KG1 (cell line): ENCODE measurements at places on chromosomes 7 and 10.

- DNase-seq = no peak
Observed at GRCh38 chr7:17239683-17240521, 58.5 kb upstream of the AHR start.

GRCh38 chr10:26566525-26567350, 128.6 kb downstream of the APBB1IP start:
- no peak for DNase-seq

- no peak for DNase-seq
Observed at GRCh38 chr10:5343561-5343960, 21.2 kb upstream of the UCN3 start.

- DNase-seq = no peak
Observed at GRCh38 chr7:135822376-135822775, 73.8 kb upstream of the FAM180A start.

- no peak for DNase-seq
Observed at GRCh38 chr10:102593804-102594079, 50.5 kb upstream of the TRIM8 start.

GRCh38 chr10:15341502-15342128, 29.5 kb downstream of the FAM171A1 start:
- no peak for DNase-seq

DNA sequence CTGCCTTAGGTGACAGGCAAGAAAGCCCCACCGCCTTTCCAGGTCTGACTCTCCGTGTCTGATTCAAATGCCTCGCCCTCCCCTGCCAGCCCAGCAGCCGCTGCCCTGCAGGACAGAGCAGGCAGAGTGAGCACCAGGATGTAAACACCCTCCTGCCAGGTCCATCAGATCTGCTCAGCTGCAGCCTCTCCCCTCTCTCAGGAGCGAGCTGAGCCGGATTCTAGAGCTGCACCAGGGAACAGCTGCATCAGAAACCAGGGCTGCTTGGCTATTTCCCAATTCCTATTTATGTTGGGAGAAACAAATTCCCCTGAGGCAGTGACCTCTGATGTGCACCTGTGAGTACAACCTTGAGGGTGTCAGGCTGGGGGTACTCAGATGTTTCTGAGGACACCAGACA, 121.5 kb upstream of the ZMIZ1 start:
- no peak for DNase-seq

DNA sequence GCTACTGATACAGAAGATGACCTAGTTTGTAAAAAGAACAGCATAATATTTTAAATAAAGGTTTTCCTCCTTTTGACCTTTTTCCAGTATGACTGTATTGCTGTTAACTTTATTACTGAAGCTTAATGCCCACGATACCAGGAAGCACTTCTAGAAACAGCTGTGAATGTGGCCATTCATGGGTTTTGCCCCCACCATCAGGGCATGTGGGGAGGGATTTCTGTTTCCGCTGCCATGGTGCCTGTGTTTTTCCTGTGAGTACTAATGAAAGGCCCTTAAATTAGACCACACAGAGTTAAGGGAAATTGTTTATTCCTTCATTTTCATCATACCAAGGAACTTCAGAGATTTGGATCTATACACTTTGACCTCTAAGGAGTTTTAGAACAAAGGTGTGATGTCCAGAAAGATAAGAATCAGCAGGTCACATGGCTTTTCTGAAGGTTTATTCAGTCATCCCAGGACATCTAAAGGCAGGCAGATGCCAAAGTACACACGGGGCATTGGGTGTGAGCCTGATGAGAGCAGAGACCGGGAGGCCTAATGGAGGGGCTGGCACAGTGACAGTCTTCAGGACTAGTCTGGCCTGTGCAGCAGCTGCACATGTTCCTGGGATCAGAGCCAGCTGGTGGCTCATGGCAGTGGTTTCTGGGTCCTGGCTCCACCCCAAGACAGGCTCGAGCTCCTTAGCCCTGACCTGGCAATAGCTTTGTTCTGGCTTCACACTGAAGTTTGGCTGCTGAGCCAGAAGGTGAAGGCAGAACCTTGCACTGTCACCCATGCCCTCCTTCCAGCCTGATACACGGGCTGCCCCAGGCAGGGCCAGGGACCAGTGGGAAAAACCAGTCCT, 190.9 kb downstream of the REEP3 start:
- no peak for DNase-seq

- DNase-seq = no peak
Observed at GRCh38 chr7:83827036-83827435, 178.1 kb upstream of the SEMA3E start.

- DNase-seq = no peak
Observed at GRCh38 chr10:35442592-35442991, 106.3 kb downstream of the CCNY start.

- DNase-seq = no peak
Observed at GRCh38 chr7:113128031-113128430, 9.7 kb upstream of the SMIM30 start.

DNA sequence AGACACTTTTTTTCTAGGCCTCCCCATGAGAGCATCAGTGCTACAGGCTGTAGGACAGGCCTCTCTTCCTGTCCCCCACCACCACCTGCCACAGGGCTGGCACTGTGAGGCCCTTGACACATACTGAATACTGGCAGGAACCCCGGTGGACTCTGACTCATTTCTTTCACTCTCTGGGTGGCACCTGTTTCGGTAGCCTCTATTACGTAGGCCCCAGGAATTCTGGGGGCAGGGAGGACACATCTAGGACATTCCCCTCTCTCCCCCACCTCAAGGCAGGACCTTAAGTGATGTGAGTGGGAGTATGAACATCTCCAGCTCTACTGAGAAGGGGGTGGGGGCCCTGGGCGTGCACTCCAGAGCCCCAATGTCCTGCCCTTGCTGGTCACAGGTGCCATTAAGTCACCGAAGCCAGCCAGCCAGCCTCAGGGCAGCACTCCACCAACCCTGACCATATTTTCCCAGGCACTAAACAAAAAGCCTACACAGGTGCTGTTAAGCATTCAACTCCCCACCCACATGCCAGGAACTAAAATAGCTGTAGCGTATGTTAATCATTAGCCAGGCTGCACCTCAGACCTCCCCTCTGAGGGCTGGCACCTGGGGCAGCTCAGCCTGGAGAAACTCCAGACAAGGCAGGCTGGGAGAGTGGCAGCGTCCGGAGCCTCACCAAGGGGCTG, 8.9 kb downstream of the ANXA11 start:
- no peak for DNase-seq

DNA sequence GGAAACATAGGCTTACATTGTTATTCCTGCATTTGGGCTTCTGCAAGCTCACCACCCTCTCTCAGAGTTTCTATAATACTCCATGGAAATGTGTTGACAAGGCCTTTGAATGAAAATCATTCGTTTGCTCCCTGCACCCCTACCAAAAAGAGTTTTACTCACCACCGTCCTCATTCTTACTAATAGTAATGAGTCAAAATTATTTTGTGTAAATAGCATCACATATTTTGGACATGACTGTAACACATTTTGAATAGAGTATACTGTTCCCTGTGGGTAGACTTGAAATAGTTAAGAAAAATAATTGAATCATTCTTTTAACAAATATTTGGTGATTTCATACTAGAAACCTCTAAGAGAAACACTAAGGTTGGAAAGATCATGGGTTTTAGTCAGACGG, 84.6 kb downstream of the AKAP9 start:
- no peak for DNase-seq

DNA sequence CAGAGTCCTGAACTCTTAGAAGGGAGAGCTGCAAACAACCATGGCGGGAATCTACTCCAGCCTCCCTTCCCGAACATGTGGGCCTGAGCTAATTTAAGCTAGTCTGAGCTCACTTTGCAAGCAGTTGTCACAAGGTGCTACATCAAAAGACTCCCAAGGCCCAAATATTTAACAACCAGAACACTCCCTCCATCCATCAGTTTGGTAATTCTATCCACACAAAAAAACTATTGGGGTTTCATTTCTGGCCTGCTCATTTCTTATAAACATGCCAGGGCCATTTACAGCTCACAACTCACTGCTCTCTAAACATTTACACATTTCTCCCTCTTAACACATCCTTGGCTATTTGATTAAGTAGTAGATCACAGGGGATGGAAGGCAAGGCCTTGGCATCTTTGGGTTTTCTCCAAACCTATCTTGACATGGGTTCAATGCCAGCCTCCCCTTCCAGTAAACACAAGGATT, 263.4 kb downstream of the KCNMA1 start:
- DNase-seq = no peak

- no peak for DNase-seq
Observed at GRCh38 chr10:82148764-82149163, 273.8 kb downstream of the NRG3 start.

- no peak for DNase-seq
Observed at GRCh38 chr10:77377678-77378352, 259.8 kb downstream of the KCNMA1 start.

DNA sequence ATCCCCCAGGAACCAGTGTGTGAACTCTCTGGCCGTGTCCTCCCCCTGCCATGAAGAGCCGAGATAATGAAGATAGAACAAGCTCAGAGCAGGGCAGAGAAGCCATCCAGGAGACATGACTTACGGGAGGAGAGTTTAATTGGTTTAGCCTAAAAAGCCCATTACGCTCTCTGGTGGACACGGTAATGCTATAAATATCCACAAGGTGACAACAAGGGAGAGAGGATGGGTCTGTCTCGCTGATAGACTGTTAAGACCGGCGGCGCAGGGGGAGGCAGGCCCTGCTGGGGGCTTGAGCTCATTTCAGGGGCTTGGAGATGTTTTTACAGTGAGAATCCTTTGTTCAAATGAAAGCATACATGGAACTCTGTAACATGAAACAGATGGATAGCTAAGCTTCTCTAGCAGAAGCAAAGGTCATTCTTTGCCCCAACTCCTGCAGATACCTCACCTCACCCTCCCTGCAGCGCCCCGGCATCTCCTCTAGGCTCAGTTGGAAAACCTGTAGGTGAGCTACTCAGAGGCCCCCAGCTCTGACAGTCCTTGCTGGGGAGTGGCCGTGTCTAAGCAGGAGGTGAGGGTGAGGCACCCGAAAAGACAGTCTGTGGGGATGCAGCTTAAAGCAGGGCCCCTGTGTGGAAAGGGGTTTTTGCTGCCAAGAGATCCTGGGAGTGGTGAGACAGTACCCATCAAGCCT, 40.8 kb upstream of the LOXL4 start:
- no peak for DNase-seq

DNA sequence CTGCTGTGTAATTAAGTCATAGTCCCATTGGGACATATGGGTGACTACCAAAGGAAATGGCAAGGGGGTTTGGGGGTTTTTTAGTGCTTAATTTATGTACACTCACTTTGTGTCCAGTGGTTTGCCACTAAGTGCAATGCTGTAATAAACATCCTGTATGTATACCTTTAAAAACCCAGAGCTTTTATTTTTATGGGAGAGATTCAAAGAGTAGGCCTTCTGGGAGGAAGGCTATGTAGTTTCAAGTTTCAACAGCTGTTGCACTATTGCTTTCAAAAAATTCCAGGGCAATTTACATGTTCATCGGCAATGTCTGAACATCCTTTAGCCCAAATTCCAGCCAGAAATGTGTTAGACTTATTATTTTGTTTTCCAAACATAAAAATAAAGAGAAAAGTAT, 744.7 kb downstream of the XPNPEP1 start:
- DNase-seq = no peak

- no peak for DNase-seq
Observed at GRCh38 chr10:3784510-3785250, at the start of gene KLF6. TSS of gene KLF6 (minus strand) at chr10:3785209. CDS start at chr10:3785014, 195 bp downstream.

DNA sequence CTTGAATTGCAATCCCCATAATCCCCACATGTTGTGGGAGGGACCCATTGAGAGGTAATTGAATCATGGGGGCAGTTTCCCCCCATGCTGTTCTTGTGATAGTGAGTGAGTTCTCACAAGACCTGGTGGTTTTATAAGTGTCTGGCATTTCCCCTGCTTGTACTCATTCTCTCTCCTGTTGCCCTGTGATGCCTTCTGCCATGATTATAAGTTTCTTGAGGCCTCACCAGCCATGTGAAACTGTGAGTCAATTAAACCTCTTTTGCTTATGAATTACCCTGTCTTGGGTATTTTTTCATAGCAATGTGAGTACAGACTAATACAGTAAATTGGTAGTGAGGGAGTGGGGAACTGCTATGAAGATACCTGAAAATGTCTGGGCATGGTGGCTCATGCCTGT, 65.0 kb downstream of the ANKRD7 start:
- DNase-seq = no peak

GRCh38 chr10:58647376-58648112, 134.9 kb downstream of the BICC1 start:
- no peak for DNase-seq

- DNase-seq = no peak
Observed at GRCh38 chr10:132467464-132468149, 70.0 kb upstream of the INPP5A start.

DNA sequence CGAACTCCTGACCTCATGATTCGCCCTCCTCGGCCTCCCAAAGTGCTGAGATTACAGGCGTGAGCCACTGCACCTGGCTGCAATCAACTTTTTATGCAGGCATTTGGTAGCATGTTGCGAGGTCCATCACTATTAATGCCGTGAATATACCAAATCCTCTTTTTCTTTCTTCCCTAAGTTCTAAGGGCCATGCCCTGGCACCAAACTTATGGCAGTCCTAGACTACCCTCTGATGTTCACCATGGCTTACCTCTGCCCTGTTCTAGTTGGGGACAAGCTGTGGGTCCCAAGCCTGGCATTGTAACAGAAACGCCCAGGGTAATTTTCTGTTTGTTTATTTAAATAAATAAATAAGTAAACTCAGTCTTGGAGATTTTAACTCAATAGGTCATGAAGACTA, 13.3 kb downstream of the PRSS2 start:
- DNase-seq = no peak

DNA sequence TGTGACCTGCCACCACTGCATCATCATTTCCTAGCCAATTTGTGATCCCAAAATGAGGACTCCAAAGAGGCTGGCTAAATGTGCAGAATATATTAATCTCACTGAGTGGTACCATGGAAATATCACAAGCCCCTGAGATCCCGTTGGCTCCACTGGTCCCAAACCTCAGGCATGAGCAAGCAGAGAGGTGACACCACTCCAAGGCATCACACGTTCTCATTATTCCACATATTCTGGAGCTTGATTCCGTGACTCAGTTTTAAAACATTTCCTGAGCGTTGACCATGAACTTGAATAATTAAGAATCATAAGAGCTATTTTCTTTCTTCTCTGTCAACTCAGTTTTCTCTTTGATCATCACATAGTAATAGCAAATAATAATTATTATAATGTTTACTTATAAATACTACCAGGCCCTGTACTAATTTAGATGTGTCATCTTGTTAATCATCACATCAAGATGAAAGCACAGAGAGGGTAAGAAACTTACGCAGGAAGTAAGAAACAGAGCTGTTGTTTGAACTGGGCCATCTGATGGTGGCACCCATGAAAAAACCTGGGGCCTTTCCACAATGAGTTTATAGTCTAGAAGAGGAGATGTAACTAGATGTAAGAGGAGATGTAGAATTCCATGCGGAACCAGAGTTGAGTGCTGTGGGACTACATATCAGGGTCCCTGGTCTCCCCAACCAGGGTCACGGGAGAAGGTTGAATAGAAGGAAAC, 3.5 kb downstream of the APBB1IP start:
- DNase-seq = no peak
